ENCODE measurements at places on chromosomes 3 and 15. TPM values are rescaled to one million over a fixed set of nuclear protein-coding genes. Genes with fewer than 3 reads are reported as not detected.

GRCh38 chr3:182501856-182502255 lies 291.4 kb upstream of the ATP11B start:
- no peak for ATAC-seq

ISL2 gene
- total RNA-seq = 3.8 TPM

DNA sequence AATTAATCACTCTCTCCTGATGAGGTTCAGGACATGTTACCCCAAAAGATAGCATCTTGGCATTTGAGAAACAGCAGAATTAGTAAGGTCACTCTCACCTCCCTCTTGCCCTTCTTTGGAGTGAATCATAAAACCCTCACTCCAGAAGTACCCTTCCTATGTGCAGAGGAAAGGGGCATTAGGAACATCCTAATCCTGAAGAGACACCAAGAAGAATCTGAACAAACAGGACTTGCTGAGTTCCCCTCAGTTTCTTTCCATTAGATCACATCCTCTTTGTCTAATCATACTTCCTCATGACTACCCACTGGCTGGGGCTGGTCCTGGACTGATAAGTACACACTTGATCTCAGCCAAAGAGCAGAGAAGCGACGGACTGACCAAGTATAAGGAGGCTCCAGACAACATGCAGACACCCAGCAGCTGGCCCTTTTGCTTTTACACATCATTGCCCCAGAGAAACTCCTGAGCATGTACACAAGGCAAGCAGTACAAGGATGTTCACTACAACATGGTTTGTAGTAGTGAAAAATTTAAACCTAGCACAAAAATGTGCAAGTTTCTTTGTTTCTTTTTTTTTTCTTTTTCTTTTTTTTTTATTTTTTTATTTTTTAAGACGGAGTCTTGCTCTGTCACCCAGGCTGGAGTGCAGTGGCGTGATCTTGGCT lies 15.0 kb upstream of the TM6SF1 start:
- peak; percentile 58 for ATAC-seq

IFRD2 gene
- total RNA-seq = 83.9 TPM

DNA sequence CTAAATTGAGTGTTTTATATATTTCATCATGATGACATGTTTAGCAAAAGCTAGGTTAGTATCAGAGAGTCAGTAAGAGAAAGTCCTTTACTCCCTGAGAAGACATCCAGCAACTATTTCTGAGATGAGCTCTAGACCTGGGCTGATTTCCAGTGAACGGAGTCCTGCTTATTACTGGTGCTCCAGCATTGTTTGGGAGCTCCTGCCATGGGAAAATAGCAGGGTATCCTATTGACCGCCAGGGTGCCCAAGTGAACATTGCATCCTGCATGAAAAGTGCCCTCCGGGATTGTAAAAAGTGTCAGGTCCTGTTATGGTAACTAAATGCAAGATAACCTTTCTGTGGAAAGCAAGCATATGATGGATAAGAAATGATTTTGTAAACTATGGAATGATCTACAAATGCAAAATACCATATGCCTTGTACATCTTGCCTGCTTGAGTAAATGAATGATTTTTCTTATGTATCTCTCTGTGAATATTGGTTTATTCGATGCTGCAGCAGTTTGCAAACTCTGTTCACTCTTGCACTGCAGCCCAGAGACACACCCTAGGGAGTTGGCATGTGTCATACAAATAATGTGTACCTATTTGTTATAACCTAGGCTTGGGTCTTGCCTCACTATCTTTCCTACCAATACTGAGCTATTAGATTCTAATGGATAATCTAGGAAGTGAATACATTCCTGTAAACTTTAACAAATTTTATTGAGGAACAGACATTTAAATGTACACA lies 96.7 kb downstream of the IL5RA start:
- no peak for ATAC-seq

SEMA7A gene
- total RNA-seq = 2.5 TPM

GRCh38 chr15:61935493-61935892 lies 124.8 kb downstream of the VPS13C start:
- ATAC-seq = no peak

GRCh38 chr3:166285001-166285400 lies 447.8 kb upstream of the BCHE start:
- ATAC-seq = no peak

DNA sequence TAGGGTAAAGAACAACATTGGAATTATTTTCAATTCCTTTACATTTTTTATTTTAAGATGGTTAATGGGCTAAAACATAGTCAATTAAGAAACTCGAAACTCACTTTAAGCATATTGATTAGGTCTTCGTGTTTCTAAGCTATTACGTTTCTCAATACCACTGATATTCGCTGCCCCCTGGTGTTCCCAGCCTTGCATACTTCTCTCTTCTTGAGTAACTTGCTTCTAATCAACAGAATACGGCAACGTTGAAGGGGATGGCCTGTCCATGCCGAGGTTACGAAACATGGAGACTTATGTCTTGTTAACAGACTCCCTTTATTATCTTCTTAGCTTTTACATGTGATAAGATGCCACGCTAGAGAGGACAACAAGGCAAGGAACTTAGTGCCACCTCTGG lies 43.6 kb downstream of the ROBO1 start:
- ATAC-seq = no peak

GRCh38 chr15:49290191-49290590 lies 120.1 kb downstream of the GALK2 start:
- no peak for ATAC-seq

- no peak for ATAC-seq
These were observed 808 bp downstream of the RBM6 start for GRCh38 chr3:49940667-49941249.

DNA sequence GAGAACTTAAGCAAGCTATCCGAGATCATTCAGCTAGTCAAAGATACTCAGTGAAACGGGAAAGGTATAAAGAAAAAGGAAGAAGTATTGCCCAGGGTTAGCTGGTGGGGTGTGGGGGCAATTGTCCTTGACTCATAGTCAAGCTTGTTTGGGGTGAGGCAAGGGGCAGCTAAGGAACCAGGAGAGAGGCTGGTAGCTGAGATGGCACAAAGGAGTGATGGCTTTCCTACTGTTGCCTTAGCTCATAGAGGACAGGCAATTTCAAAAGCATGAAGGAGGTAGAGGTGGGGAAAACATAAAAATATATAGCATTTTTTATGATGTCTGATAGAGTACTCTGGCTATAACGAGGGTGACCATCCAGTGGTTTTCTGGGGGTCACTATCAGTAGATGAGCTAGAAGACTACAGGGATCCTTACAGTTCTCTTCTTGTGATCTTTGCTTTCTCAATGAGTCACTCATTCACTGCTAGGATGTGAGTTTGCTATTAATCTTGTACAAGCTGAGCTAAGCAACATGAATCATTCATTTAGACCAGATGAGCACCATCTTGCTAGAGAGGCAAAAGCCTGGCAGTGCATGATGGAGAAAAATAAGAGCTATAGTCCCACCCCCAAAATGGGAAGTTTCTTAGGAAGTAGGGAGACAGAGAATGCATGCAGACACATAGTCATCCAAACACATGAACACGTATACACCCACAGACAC lies 207.1 kb upstream of the PFN2 start:
- ATAC-seq = no peak

DNA sequence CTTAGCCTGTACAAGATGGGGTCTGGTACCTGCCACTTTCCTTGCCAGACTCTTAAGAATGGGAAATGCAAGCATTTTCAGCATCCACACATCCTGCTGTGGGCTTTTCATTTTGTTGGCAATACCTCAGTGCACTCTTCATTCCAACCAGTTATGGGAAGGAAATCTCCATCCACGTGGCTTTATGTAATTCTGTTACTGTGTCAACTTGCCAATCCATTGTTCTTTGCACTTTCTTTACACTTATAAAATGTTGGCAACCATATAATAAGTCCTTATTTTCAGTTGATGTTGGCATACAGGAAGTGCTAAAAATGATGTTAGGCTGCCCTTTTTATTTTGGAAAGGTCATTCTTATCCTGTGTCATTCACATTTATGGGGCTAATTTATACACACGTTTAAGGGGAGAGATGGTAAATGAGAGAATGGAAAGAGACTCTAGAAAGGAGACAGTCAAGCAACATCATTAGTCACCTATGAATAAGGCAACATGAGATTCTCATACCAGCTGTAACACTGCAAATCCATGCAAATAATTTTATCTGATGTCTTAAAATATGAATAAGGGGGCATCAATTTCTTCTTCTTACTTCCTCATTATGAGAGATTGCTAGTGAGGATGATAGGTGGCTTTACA lies 238.7 kb downstream of the CHST2 start:
- ATAC-seq = no peak

ERC2 gene
- total RNA-seq = 2.0 TPM

GPR160 gene
- total RNA-seq = 0.81 TPM

MINDY4B gene
- total RNA-seq = not detected

DNA sequence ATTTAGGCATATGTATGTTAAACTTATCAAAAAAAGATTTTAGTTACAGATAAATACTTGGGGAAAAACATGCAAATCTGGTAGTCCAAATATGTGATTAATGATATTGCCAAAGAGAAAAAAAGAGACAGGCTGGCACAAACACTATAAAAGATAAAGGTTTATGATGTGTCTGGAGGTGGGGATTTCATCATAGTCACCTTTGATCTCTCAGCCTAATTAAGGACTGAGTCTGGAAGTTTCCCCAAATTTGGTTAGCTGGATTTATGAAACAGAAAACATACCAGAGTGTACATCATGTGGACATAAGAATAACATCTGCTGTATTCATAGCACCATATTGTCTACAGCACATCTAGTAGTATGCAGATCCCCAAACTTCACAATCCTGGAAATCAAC lies 157.0 kb downstream of the FGF12 start:
- ATAC-seq = no peak

- no peak for ATAC-seq
These were observed 20.1 kb upstream of the ARPIN start for GRCh38 chr15:89932880-89933279.

CCDC191 gene
- 7.9 TPM for total RNA-seq

DNA sequence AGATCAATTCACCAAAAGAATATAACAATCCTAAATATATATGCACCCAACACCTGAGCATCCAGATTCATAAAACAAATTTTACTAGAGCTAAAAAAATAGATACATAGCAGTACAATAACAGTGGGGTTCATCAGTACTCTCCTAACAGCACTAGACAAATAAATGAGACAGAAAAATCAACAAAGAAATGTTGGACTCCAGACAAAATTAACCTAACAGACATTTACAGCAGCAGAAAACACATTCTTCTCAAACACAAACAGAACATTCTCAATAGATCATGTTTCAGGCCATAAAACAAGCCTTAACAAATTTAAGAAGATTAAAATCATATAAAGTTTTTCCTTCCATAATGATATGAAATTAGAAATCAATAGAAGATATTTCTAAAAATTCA lies 124.8 kb upstream of the NECTIN3 start:
- no peak for ATAC-seq

DNA sequence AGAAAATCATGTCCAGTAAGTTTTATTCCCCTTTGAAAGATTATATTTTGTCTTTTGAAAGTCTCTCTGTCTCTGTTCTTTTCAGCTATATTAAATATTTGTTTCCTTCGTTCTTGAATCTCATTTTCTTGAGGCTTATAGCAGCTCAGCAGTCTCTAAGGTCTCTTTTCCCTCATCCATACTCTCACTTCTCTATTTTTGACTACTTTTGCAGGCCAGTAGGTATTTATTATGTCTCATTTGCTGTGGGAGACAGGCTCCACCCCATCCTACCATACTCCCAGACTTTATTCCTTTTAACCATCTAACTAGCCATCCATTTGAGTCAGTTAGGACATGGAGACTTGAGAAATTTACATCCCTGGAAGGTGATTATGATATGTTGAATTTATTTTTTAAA lies 71.0 kb downstream of the FILIP1L start:
- ATAC-seq = no peak

FBXL2 gene
- 13.7 TPM for total RNA-seq
